ENCODE measurements at places on chromosomes 5 and 9.

- DNase-seq = no peak
Observed at GRCh38 chr5:151006704-151007334, 13.6 kb upstream of the GPX3 start.

DNA sequence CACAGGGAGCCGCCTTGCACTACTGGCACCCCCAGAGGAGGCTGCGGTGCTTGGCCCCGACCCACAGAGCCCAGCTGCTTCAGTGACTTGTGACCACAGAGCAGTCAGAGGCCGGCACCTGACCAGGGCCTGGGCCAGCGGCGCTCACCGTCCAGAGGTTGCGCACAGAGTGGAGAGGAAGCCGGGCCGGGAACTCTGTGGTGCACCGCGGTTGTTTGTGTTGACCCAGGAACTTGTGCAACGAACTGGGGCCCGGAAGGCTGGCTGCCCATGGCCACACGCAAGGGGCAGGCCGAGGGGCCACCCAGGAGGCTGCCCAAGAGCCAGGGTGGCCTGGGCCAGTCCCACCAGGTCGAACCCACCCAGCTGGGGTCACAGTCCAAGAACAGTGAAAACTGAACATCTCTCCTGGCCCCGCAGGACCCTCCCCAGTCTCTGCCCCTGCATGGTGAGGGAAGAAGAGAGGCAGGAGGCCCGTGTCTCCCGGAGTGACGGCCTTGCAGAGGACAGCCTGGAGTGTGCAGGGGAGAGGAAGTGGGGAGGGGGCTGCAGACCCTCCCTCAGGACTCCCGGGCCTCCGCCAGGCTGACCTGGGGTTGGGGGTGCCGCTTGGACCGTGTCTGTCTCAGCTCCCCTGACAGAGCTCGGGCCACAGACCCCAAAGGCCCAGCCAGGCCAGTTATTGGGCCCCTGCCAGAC lies 42.8 kb upstream of the EGFL7 start:
- DNase-seq = no peak

DNA sequence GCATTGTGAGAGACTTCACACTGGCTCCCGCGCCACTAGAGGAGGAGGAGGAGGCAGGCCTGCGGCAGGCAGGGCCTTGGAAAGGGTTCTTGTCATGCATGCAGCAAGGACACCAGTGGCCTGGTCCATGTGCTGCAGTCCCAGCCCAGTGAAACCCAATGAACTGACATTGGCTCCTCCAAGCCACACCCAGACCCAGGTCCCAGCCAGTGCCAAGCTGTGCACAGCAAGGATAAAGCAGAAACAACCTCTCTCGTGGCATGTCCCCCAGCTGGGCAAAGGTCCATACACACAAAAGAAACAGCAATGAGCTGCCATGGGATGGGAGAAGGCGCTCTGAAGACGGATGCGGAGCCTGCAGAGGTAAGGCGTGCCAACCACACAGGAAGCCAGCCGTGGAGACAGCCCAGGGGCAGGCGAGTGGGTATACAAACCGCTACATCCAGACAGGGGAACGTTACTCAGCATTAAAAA lies 89.2 kb downstream of the SEMA4D start:
- no peak for DNase-seq

- DNase-seq = no peak
Observed at GRCh38 chr9:109416135-109416706, 81.9 kb downstream of the PTPN3 start.

GRCh38 chr9:37172557-37172956 lies 52.2 kb downstream of the ZCCHC7 start:
- DNase-seq = no peak

GRCh38 chr9:5428172-5428571 lies 9.6 kb downstream of the PLGRKT start:
- no peak for DNase-seq

DNA sequence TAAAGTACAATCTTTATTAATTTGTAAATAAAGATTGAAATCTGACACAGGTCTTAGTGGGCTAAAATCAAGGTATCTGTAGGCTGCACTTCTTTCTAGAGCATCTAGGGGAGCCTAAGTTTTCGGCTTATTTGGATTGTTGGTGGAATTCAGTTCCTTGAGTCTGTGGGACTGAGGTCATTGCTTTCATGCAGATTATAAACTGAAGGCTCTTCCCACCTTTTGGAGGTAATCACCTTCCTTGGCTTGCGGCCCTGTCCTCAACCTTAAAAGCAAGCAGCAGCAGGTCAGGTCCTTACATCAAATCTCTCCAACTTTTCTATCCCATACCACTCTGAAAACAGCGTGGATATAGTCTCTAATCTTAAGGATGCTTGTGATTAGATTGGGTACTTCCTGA lies 25.9 kb downstream of the MAT2B start:
- no peak for DNase-seq
